ENCODE measurements at places on chromosomes 6 and 20. TPM values are rescaled to one million over a fixed set of nuclear protein-coding genes. Genes with fewer than 3 reads are reported as not detected.

- no peak for DNase-seq
These were observed 21.1 kb downstream of the AHCY start for GRCh38 chr20:34282041-34282440.

- no peak for DNase-seq
These were observed 23.3 kb downstream of the C20orf203 start for GRCh38 chr20:32650401-32650944.

Gene MYCT1
- 106 TPM for total RNA-seq

Gene C6orf163
- 2.5 TPM for total RNA-seq

DNA sequence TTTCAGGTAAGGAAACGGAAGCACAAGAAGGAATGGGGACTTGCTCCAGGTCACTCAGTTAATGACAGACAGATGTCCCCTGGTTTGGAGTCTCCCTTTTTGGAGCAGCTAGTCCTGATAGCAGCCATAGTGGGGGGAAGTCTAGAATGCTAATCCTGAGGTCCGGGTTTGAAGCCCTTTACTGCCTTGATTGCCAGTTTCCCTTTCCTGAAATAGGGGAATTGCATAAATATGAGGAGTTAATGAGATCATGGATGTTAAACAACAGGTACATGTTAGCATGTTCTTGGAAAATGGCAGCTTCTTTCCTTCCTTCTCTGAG lies 341 bp upstream of the TTPAL start:
- DNase-seq, result no peak

DNA sequence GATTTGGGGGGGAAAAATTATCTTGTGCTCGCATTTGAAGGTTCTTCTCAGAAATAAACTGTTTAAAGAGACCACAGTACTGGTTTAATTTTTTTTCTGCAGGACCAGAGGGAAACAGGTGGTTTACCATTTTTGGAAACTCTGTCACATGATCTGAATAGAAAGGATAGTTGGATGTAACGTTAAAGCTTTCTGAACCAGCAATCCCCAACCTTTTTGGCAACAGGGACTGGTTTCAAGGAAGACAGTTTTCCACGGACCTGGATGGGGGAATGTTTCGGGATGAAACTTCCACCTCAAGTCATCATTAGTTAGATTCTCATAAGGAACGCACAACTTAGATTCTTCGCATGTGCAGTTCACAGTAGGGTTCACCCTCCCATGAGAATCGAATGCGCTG lies 50.4 kb downstream of the MCM8 start:
- DNase-seq, result no peak

Gene TOP1
- total RNA-seq, result 77.4 TPM

DNA sequence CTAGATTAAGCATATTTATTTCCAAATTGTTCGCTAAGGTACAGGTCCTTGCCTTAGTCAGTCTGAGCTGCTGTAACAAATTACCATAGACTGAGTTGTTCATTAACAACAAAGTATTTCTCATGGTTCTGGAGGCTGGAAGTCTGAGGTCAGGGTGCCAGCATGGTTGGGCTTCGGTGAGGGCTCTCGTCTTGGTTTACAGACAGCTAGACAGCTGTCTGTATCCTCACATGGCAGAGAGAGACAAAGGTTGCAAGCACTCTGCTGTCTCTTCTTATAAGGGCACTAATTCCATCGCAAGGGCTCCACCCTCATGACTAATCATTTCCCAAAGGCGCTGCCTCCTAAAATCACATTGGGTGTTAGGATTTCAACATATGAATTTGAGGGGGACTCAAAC lies 115.3 kb upstream of the GMDS start:
- no peak for DNase-seq

DNA sequence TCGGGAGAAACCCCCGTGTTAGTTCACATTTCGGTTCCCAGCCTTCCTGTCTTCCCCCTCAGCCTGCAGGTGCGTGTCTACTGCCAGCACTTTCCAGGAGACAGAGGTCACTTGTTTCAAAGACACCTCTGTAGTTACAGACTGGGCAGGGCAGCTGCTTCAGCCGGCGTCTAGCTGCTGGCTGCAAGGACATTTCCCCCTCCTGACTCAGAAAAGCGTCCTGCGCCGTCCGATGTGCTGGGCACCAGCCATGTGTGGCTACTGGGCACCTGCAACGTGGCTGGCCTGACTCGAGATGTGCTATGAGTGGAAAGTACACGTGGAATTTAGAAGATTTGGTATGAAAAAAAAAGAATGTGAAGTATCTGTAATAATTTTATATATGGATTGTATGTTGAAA lies 37.6 kb downstream of the RRBP1 start:
- no peak for DNase-seq

GRCh38 chr6:12371151-12371550 lies 81.0 kb downstream of the EDN1 start:
- DNase-seq, result no peak

Measured in endothelial cell of umbilical vein (primary cell).